ENCODE measurements at places on chromosomes 3 and 15.

GRCh38 chr3:81776643-81777042 lies 15.2 kb upstream of the GBE1 start:
- no peak overlapping the region for H3K4me3 ChIP-seq
- no peaks in the 10 kb centered on the region for H3K27me3 ChIP-seq
- H3K4me1 ChIP-seq: no peaks in the 10 kb centered on the region
- DNase-seq: no peak
- no peaks in the 10 kb centered on the region for H3K36me3 ChIP-seq
- H3K27ac ChIP-seq: no peak overlapping the region

- no peak overlapping the region for H3K4me3 ChIP-seq
- H3K27ac ChIP-seq: no peak overlapping the region
- H3K4me1 ChIP-seq: no peaks in the 10 kb centered on the region
- DNase-seq: no peak
Observed at GRCh38 chr3:162704799-162705385, 1208.3 kb downstream of the OTOL1 start.

DNA sequence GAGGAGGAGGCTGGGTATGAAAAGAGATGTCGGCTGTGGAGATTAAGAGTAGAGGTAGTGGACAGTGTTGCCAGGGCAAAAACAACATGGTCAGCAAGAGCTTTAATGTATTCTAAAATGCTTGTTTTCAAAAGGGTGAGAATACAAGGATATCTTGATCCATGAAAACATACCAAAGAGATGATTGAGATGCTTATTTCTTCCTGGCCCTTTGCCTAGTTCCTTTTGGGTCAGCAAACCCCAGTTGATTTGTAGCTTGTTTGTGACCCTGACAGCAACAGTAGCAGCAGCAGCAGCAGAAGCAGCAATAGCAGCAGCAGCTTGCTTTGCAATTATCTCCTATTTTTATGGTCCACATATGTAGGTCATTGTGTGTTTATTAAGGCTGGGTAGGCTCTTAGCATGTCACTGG lies 337.3 kb downstream of the LPP start:
- H3K27me3 ChIP-seq: no peaks in the 10 kb centered on the region
- peaks cover 7% of the 10 kb centered on the region for H3K36me3 ChIP-seq
- peaks cover 16% of the 10 kb centered on the region for H3K4me1 ChIP-seq
- H3K27ac ChIP-seq: no peak overlapping the region

- no peak overlapping the region for H3K4me3 ChIP-seq
- H3K4me1 ChIP-seq: no peaks in the 10 kb centered on the region
- peaks cover 5% of the 10 kb centered on the region for H3K36me3 ChIP-seq
- DNase-seq: no peak
- no peak overlapping the region for H3K27ac ChIP-seq
Observed at GRCh38 chr3:47359323-47359722, 21.5 kb upstream of the PTPN23 start.

DNA sequence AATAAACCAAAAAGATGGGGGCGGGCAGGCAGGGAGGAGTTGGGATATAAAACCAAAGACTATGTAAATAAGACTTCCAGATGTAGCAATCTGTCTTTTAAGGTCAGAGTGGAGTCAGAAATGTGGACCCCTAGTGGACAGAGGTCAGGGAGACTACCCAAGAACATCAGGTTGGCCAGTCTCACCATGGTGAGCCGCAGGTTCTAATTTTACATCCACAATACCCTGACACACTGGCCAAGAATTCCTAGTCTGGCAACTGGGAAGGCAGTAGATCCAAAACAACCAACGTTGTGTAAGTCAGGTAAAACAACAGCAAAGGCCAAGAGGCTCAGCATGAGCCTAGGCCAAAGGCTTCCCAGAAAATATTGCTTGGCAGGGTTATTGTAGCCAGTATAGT lies 203.4 kb downstream of the FOXP1 start:
- DNase-seq: no peak
- H3K4me3 ChIP-seq: no peak overlapping the region
- no peaks in the 10 kb centered on the region for H3K4me1 ChIP-seq
- H3K27me3 ChIP-seq: no peaks in the 10 kb centered on the region
- no peak overlapping the region for H3K27ac ChIP-seq

Data from PC-3 (cell line).